Aortic smooth muscle cell (primary cell): ENCODE measurements at places on chromosomes 5 and 9. TPM values are rescaled to one million over a fixed set of nuclear protein-coding genes. Genes with fewer than 3 reads are reported as not detected.

Gene VLDLR
- 2.2 and 3.0 TPM in 2 replicates for total RNA-seq

Gene PALM2AKAP2
- 18.2 and 20.3 TPM in 2 replicates for total RNA-seq

Gene C5orf34
- 3.4 and 5.0 TPM in 2 replicates for total RNA-seq

Gene SOWAHA
- total RNA-seq: not detected in 2 replicates

Gene RMI1
- total RNA-seq: 5.8 and 6.3 TPM in 2 replicates

Gene FIBCD1
- total RNA-seq: 0.26 and 0.50 TPM in 2 replicates

Gene ESM1
- 138 and 406 TPM in 2 replicates for total RNA-seq

Gene ATOX1
- total RNA-seq: 94.9 and 106 TPM in 2 replicates

Gene CLIC3
- total RNA-seq: 4.8 and 5.2 TPM in 2 replicates

Gene TMEM252
- total RNA-seq: not detected in 2 replicates

Gene RNF224
- 0.12 and 0.13 TPM in 2 replicates for total RNA-seq

Gene IL9
- total RNA-seq: not detected in 2 replicates

Gene TRIM36
- 0.53 and 0.75 TPM in 2 replicates for total RNA-seq

Gene IFNE
- 17.2 and 24.6 TPM in 2 replicates for total RNA-seq

Gene IL31RA
- 0.25 and 0.26 TPM in 2 replicates for total RNA-seq

Gene CCL21
- not detected in 2 replicates for total RNA-seq

Gene HAPLN1
- 29.7 and 50.7 TPM in 2 replicates for total RNA-seq

Gene UBE2QL1
- 0.06 and 0.13 TPM in 2 replicates for total RNA-seq

Gene ASTN2
- 5.4 and 5.7 TPM in 2 replicates for total RNA-seq

Gene CRHBP
- total RNA-seq: 0.13 and 0.75 TPM in 2 replicates

Gene FOXD4L6
- 0.06 TPM in 1 of 2 replicates, not detected in the other for total RNA-seq

Gene PCDHGC4
- total RNA-seq: 2.0 and 3.2 TPM in 2 replicates

Gene ARL14EPL
- total RNA-seq: not detected in 2 replicates

Gene DAP
- 40.3 and 78.0 TPM in 2 replicates for total RNA-seq

Gene GMCL2
- total RNA-seq: not detected in 2 replicates

Gene CDH9
- not detected in 2 replicates for total RNA-seq

Gene HINT1
- total RNA-seq: 192 and 236 TPM in 2 replicates

Gene NMUR2
- total RNA-seq: not detected in 2 replicates

Gene OMD
- 1.1 and 4.6 TPM in 2 replicates for total RNA-seq

Gene STXBP1
- total RNA-seq: 16.0 and 16.8 TPM in 2 replicates

Gene DMRTA1
- total RNA-seq: under 0.01 and 0.06 TPM in 2 replicates

Gene PPP3R2
- total RNA-seq: not detected in 2 replicates

Gene FANCG
- 14.1 and 19.2 TPM in 2 replicates for total RNA-seq

Gene EQTN
- total RNA-seq: not detected in 2 replicates

Gene CDHR2
- total RNA-seq: not detected in 2 replicates

Gene RABGAP1
- total RNA-seq: 35.7 and 45.3 TPM in 2 replicates

Gene PCDHA10
- under 0.01 and 0.06 TPM in 2 replicates for total RNA-seq

Gene MAMDC4
- 0.40 and 0.68 TPM in 2 replicates for total RNA-seq

Gene ZBED3
- 0.40 and 0.81 TPM in 2 replicates for total RNA-seq
